MCF 10A (cell line): ENCODE measurements at places on chromosomes 1 and 21. TPM values are rescaled to one million over a fixed set of nuclear protein-coding genes. Genes with fewer than 3 reads are reported as not detected.

FCRL2 gene
- not detected in 2 replicates for total RNA-seq

- no peak overlapping the region for H3K27ac ChIP-seq
- H3K4me1 ChIP-seq = peaks cover 8% of the 10 kb centered on the region
- no peak overlapping the region for H3K4me3 ChIP-seq
- no peaks in the 10 kb centered on the region for H3K27me3 ChIP-seq
Observed at GRCh38 chr1:6688001-6688400, 13.6 kb downstream of the DNAJC11 start.

- H3K36me3 ChIP-seq = no peaks in the 10 kb centered on the region
- H3K27me3 ChIP-seq = no peaks in the 10 kb centered on the region
- H3K27ac ChIP-seq = no peak overlapping the region
- peaks cover 6% of the 10 kb centered on the region for H3K4me1 ChIP-seq
- no peak overlapping the region for H3K4me3 ChIP-seq
Observed at GRCh38 chr1:61378494-61379180, 296.3 kb downstream of the NFIA start.

GPR52 gene
- 0.86 and 1.2 TPM in 2 replicates for total RNA-seq

BTBD8 gene
- total RNA-seq = 1.8 and 2.2 TPM in 2 replicates

FABP3 gene
- total RNA-seq = not detected in 2 replicates

DNA sequence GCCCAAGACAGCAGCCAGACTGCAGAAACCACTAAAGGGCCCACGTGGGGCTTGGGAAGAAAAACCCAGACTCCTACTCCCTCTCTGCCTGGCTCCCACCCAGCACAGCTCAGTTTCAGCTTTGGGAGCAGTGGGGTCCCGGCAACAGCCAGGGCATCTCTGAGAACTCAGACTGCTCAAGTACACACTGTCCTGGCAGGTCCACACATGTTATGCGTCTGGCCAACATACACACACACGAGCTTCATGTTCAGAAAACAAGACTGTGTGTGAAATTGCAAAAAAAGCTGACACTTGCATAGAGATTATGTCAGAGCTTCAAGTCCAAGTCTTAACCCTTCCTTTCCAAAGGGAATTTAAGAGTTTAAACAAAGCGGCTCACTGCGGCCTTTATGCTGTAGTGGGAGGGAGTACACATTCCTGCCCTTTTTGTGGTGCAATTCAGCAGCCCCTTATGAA, 136.6 kb upstream of the CD34 start:
- peaks cover 40% of the 10 kb centered on the region for H3K36me3 ChIP-seq
- peak; percentile 12 for DNase-seq
- H3K27ac ChIP-seq = peak overlapping the region; percentile 41
- H3K4me1 ChIP-seq = peaks cover 12% of the 10 kb centered on the region
- no peaks in the 10 kb centered on the region for H3K27me3 ChIP-seq
- no peak overlapping the region for H3K4me3 ChIP-seq

GRCh38 chr1:93629101-93630059, 52.3 kb downstream of the BCAR3 start:
- peak overlapping the region; percentile 52 for H3K4me3 ChIP-seq
- H3K4me1 ChIP-seq = peaks cover 46% of the 10 kb centered on the region
- DNase-seq = peak; percentile 76
- peaks cover 31% of the 10 kb centered on the region for H3K36me3 ChIP-seq

GRCh38 chr1:160978510-160978927, 23.9 kb upstream of the ITLN2 start:
- H3K27ac ChIP-seq = no peak overlapping the region
- no peak overlapping the region for H3K4me3 ChIP-seq
- H3K4me1 ChIP-seq = no peaks in the 10 kb centered on the region
- DNase-seq = peak; percentile 83
- no peaks in the 10 kb centered on the region for H3K36me3 ChIP-seq

DNA sequence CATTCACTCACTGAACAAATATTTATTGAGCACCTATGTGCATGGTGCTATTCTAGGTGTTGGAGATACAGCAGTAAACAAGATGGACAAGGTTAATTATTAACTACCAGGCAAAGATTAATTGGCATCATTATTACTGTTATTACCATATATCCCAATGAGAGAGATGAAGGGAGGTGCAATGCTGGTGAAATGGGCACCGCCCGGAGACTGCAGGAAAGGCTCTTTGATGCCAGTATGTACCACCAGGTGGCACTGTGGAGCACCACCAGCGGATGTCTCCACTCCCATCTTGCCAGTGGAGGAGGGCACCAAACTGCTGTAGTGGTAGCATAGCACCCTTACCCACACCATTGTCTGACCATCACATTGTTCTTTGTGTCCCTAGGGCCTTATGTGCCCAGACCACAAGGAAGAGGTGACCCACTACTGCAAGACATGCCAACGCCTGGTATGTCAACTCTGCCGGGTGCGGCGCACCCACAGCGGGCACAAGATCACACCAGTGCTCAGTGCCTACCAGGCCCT, 3.0 kb downstream of the TRIM46 start:
- H3K27ac ChIP-seq = no peak overlapping the region
- peaks cover 36% of the 10 kb centered on the region for H3K4me1 ChIP-seq
- peak; percentile 91 for DNase-seq
- H3K36me3 ChIP-seq = peaks cover 13% of the 10 kb centered on the region
- H3K27me3 ChIP-seq = no peaks in the 10 kb centered on the region

- peak; percentile 28 for DNase-seq
- no peaks in the 10 kb centered on the region for H3K4me1 ChIP-seq
- H3K27ac ChIP-seq = no peak overlapping the region
- H3K4me3 ChIP-seq = no peak overlapping the region
Observed at GRCh38 chr1:63152572-63152971, 169.8 kb upstream of the FOXD3 start.

GRCh38 chr1:77961392-77961791, 17.5 kb downstream of the FUBP1 start:
- H3K27me3 ChIP-seq = no peaks in the 10 kb centered on the region
- peaks cover 98% of the 10 kb centered on the region for H3K36me3 ChIP-seq
- H3K27ac ChIP-seq = no peak overlapping the region
- no peak overlapping the region for H3K4me3 ChIP-seq
- DNase-seq = no peak
- peaks cover 5% of the 10 kb centered on the region for H3K4me1 ChIP-seq

GPA33 gene
- not detected in 2 replicates for total RNA-seq

DNAJB4 gene
- total RNA-seq = 28.5 and 33.5 TPM in 2 replicates

CD164L2 gene
- total RNA-seq = 0.23 TPM in 1 of 2 replicates, not detected in the other

GRCh38 chr1:229781453-229781852, 155.4 kb downstream of the URB2 start:
- no peak overlapping the region for H3K4me3 ChIP-seq
- no peak overlapping the region for H3K27ac ChIP-seq
- H3K36me3 ChIP-seq = no peaks in the 10 kb centered on the region
- H3K4me1 ChIP-seq = no peaks in the 10 kb centered on the region

DUSP12 gene
- 57.0 and 65.0 TPM in 2 replicates for total RNA-seq

C1orf185 gene
- total RNA-seq = not detected in 2 replicates

DNA sequence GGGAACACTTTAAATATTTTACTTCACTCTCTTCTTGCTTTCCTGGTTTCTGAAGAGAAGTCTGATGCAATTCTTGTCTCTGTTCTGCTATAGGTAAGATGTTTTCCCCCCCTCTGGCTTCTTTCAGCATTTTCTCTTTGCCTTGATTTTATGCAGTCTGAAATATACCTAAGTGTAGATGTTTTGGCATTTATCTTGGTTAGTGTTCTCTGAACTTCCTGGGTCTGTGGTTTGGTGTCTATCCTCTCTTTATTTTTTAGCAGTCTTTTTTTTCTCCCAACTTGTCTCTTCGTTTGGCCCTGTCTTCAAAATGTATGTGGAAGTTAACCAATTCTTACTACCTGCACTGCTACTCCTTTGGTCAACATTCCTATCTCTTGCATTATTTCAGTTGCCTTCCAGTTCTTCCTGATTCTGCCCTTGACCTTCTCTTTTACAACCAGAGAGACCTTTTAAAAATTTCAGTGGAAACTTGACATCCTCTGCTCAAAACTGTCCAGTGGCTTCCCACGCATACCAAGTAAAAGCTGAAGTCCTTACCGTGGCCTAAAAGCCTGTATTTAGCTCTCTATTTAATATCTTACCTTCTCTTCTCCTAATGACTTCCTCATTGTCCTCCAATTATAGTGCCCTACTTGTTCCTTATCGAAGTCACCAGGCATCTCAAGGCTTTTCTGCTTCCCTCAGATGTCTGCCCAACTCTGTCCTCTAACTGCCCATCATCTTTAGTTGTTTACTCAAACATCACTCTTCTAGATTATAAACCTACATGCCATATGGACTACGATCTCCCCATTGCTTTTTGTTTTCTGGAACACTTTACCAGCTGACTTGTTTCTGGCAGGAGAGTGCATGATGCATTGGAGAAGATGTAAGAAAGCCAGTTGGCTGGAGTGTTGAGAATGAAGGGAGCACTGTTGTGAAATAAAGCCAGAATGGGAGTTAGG, 40.9 kb downstream of the RAP1A start:
- no peak overlapping the region for H3K4me3 ChIP-seq
- DNase-seq = no peak
- H3K4me1 ChIP-seq = peaks cover 16% of the 10 kb centered on the region
- no peaks in the 10 kb centered on the region for H3K36me3 ChIP-seq
- H3K27me3 ChIP-seq = no peaks in the 10 kb centered on the region
- no peak overlapping the region for H3K27ac ChIP-seq

KMO gene
- 1.2 and 1.8 TPM in 2 replicates for total RNA-seq

PODN gene
- total RNA-seq = not detected in 2 replicates
